ENCODE measurements at places on chromosomes 2 and 18. TPM values are rescaled to one million over a fixed set of nuclear protein-coding genes. Genes with fewer than 3 reads are reported as not detected.

The OTX1 gene
- total RNA-seq = 0.06 TPM

The PLGLB2 gene
- 0.26 TPM for total RNA-seq

The SDC1 gene
- 306 TPM for total RNA-seq

The SPTBN1 gene
- total RNA-seq = 89.9 TPM

The ALPG gene
- not detected for total RNA-seq

The KANSL1L gene
- 6.4 TPM for total RNA-seq

The ZNF142 gene
- 17.8 TPM for total RNA-seq

The DYSF gene
- total RNA-seq = 2.3 TPM

The CNOT11 gene
- 63.4 TPM for total RNA-seq

The ACADL gene
- total RNA-seq = not detected

The LIMS3 gene
- 6.4 TPM for total RNA-seq

The MLPH gene
- not detected for total RNA-seq

The GALR1 gene
- not detected for total RNA-seq

The LYG1 gene
- total RNA-seq = 0.17 TPM

DNA sequence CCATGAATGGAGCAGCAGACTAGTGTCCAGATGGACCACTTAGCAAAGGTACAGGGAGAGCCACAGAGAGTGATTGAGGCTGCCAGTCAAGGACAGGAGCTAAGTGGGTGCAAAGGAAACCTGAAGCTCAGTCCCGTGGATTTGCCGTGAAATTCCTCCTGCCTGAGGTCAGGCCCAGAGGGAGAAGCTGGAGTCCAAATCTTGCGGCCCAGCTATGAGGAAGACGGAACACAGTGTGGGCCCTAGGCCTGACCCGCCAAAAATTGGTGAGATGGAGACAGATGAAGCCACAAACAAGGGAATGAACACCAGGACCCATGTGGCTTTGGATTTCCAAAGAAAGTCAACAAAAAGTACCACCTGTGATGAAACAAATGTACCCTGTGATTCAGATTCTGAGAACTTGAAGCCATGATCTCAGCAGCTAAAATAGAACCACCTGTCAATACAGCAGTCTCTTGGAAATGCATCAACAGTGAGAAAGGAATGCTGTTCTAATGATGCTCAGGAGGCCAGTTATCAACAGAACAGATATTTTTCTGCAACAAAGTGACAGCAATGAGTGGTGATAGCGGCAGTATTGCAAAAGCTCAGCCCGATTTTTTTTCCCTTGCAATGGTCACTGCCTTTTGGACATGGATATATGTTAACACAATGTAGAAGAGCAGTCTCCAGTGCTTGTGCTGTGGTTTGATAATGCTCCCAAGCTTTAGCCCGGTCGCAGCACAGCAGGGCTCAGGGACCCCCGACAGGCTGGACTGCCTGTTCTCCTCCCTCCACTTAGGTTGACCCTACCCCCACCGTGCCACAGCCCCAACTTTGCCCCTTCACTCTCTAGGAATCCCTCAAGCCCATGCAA lies 10.7 kb downstream of the COL6A3 start:
- no peak for DNase-seq

DNA sequence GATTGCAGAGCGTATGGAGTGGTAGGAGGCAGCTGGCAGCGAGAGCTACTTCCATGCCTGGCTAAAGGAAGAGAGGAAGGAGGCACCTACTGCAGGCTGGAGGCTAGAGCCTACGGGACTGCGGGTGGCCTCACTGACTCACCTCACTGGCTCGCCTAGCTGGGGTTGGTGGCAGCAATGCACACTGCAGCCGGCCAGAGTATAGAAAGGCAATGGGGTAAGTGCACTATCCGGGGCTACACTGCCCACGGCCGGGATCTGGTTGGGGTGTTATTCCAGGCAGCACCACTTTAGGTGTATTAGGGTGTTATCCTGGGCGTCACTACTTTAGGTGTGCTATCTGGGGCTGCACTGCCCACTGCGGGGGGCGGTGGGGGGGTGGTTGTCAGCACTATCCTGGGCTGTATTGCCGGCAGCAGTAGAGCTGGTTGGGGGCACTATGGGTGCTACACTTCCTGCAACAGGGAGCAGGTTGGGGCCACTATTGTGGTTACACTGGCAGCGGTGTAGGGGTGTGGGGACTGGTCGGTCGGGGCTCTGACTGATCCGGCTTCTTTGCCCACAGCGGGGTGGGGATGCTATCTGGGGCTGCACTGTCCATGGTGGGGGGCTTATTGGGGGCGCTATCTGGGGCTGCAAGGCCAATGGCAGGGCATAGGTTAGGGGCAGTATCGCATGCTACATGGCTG lies 33.3 kb upstream of the ANKRD62 start:
- peak; percentile 74 for DNase-seq

DNA sequence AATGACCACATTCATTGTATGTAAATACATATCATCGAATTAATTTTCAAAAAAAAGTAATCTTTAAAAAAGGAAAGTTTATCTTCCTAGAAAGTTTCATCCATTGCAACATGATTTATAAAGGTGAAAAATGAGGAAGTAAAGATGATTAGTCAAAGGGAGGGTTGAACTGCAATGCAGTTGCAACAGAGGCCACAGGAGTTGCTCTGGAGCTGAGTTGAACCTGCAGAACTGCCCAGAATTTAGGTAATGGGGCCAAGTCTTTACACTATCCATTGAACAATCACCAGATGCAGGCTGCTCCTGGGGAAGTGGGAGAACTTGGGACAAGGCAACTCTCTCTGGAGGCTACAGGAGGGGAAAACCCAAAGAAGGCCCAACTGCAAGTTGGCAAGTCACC lies 390.7 kb downstream of the METTL4 start:
- DNase-seq = no peak

GRCh38 chr2:18476484-18476883 lies 84.0 kb downstream of the RDH14 start:
- no peak for DNase-seq

- DNase-seq = no peak
These were observed 122.9 kb downstream of the DDX1 start for GRCh38 chr2:15714609-15715008.

DNA sequence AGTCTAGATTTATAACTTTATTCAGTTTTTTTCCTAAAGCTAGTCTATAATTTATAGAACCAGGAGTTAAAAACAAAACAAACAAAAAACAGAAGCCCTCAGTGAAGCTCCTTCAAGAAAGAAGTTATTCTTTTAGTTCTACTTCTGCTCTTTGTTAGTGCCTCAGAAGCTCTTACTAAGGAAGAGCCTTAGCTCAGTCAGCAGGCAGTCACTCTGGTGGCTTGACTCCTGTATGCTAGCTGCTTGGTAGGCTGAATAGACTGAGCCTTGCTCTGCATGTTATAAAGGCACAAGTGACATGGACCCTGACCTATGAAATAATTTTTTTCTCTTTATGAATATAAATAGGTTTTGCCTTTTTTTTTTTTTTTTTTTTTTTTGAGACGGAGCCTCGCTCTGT lies 24.8 kb downstream of the NCOA1 start:
- DNase-seq = no peak

GRCh38 chr18:35746826-35747339 lies 165.3 kb downstream of the GALNT1 start:
- DNase-seq = no peak

GRCh38 chr18:24588440-24588839 lies 128.0 kb downstream of the HRH4 start:
- DNase-seq = no peak

GRCh38 chr18:7896161-7896560 lies 329.0 kb downstream of the PTPRM start:
- no peak for DNase-seq

- DNase-seq = no peak
These were observed 74.8 kb downstream of the B3GNT2 start for GRCh38 chr2:62270728-62271127.

DNA sequence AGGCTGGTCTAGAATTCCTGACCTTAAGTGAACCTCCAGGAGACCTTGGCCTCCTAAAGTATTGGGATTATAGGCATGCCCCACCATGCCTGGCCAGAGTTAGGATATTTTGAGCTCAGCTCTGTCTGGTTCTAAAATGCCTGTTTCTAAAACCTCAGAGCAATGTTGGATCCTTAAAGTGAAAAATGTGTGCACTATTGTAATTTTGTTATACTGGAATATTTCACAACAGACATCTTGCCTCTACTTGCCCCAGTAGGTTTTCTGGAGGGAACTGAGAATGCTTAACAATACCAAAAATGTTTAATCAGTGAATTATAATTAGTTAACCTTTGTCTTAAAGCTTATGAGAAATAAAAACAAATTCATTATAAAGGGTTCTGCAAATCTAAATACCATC lies 144.6 kb upstream of the CCDC195 start:
- no peak for DNase-seq

DNA sequence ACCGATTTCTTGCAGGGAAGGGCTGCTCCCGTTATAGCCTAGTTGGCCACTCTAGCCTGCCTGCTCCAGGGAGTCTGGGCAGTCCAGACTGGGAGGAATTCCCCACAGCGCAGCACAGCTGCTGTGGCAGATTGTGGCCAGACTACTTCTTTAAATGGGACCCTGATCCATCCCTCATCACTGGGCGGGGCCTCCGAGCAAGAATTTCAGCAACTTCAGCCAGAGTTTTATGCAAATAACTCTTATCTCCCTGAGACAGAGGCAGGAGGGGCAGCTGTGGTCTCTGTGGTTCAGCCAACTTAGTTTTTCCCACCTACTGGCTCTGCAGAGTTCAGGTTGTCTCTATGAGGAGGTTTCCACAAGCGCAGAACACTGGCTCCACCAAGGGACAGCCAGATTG lies 1583.2 kb downstream of the SUCLG1 start:
- DNase-seq = peak; percentile 4

DNA sequence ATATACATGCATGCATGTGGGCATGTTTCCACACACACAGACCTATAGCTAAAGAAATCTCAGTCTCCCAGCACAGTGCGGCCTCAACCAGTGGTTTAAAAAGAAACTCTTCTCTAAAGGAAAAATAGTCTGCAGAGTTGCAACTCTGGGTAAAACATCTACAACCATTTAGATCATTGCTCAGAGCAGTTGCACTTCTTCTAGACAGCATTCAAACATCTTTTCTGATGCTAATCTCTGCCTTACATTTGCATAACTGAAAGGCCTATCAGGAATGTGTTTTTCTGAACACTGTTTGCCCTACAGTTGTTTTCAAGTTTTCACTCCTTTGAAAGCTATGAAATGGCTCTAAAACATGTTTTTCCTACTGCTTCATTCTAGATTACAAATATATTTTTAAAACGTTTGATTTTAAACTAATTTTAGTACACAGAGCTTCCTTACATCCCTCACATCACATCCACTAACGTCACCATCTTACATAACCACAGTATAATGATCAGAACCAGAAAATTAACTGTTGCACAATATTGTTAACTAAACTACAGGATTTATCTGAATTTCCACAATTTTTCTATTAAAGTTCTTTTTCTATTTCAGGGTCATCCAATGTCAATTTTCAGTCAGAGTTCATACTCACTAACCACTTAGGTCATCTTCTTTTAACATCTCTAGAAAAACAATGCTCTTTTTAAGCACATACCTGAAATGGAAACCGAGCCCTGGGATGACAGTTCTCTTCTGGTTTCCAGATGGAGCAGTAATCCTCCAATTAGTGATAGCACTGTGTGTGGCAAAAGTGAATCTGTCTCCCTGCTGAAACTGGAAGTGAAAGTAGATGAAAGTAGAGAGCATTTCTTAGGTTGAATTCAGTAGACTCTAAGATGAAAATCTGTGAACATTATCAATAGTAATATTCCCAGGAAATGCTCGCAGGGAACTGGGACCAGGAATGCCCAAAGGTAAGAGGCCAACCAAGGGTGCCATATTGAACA lies 501.6 kb upstream of the GCFC2 start:
- DNase-seq = no peak

DNA sequence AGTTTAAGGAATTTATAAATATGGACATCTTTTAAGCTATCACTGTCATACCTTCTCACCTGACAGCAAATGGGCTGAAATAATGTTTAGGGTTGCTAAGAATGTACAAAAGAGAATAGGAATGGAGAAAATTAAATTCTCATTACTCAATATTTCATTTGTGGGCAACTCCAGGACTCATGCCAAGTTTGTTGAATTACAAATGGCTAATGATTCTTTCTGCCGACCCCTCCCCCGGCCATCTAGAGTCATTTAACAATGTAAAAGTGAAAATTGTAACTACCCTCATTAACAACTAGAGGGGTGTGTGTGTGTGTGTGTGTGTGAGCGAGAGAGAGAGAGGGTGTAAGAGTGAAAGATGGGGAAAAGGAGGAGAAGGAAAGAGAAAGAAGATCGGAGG lies 708.5 kb upstream of the FAM98A start:
- DNase-seq = no peak

GRCh38 chr2:8882094-8882493 lies 44.7 kb upstream of the KIDINS220 start:
- DNase-seq = peak; percentile 37

DNA sequence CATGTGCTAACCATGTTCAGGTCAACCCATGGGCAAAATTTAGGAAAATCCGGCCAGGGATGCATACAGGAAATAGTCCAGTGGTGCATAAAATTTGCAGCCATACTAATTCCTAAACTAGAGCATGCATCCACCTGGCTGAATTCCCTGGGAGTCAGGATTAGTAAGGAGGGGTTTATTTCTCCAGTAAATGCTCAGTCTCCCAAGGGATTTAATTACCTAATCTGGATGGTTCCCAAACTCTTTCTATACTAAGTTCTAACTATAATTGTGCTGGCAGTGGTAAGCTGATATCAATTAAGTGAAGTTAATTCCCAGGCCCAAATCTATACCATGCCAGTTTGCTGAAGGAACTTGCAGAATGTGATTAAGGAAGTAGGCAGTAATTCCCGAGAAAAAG lies 26.2 kb upstream of the EVA1A start:
- no peak for DNase-seq

DNA sequence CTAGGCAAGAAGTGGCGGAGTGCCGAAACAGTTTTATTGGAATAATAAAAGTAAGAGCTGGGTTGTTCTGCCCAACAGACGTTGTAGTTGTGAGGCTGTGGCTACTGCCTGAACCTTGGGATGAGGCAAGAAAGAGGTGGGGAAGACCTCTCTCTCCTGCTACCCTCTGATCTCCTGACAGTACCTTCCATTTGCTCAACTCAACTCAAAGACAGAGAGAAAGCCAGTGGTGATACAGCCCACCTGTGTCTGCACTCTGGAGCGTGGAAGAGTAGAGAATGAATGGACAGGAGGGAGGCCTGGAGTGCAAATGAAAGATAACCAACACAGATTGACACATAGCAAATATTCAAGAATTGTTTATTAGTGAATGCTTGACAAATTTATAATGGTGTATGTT lies 590.3 kb downstream of the NYAP2 start:
- no peak for DNase-seq

GRCh38 chr18:46555213-46555612 lies 101.8 kb downstream of the LOXHD1 start:
- DNase-seq = no peak

- no peak for DNase-seq
These were observed 16.5 kb downstream of the ABI2 start for GRCh38 chr2:203344667-203345066.

All from HT1080 (cell line).